ENCODE measurements at places on chromosomes 6 and 20. TPM values are rescaled to one million over a fixed set of nuclear protein-coding genes. Genes with fewer than 3 reads are reported as not detected.

ADRM1 gene
- 128 TPM for total RNA-seq

MATN4 gene
- not detected for total RNA-seq

PDYN gene
- not detected for total RNA-seq

PLCB4 gene
- 35.7 TPM for total RNA-seq

CNBD2 gene
- total RNA-seq, result not detected

- DNase-seq, result no peak
These were observed 615 bp upstream of the NTSR1 start for GRCh38 chr20:62707921-62708521.

EDN1 gene
- total RNA-seq, result 18.2 TPM

TSPO2 gene
- total RNA-seq, result not detected

ELOVL2 gene
- 2.2 TPM for total RNA-seq

DNA sequence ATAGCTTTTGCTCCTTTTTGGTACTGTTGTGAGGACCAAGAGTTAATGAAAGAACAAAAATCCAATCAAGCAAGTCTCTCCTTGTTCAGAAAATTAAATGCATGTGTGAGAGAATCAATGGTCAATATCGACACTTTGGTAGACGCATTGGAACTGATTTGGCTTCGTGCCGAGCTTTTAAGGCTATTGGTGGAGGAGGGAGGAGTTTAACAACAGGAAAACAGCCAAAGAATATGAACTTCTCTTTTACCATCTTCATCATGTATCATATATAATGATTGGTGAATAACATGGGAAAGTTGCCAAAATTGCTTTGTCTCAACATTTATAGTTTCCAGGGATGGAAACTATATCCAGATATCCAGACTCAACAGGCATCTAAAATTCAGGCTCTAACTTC lies 266.5 kb upstream of the CITED2 start:
- DNase-seq, result no peak

CTAGE9 gene
- total RNA-seq, result not detected

TGM2 gene
- total RNA-seq, result 65.1 TPM

All from tibial nerve (tissue), 4 donors.